ENCODE measurements at places on chromosomes 2 and 18.

GRCh38 chr2:205763708-205764211 lies 81.5 kb downstream of the NRP2 start:
- peak; percentile 96 for DNase-seq

DNA sequence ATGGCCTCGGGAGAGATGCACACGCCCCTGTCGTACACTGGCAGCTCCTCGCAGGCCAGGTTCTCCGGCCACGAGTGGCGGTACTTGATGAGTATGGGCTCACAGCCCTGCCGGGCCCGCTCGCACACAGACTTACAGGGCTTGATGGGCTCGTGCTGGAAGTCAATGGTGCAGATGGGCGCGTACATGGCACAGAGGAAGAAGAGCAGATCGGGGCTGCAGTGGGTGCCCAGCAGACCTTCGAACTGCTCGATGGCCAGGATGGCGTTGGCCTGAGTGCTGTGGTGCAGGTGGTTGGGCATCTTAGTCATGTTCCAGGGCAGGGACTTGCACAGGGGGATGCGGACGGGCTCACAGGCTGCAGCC lies 359 bp downstream of the FRZB start:
- DNase-seq = peak; percentile 4

- DNase-seq = no peak
Measured at GRCh38 chr2:179744401-179744800, 117.0 kb downstream of the ZNF385B start.

- DNase-seq = no peak
Measured at GRCh38 chr2:98350411-98350810, 4.2 kb downstream of the CNGA3 start.

DNA sequence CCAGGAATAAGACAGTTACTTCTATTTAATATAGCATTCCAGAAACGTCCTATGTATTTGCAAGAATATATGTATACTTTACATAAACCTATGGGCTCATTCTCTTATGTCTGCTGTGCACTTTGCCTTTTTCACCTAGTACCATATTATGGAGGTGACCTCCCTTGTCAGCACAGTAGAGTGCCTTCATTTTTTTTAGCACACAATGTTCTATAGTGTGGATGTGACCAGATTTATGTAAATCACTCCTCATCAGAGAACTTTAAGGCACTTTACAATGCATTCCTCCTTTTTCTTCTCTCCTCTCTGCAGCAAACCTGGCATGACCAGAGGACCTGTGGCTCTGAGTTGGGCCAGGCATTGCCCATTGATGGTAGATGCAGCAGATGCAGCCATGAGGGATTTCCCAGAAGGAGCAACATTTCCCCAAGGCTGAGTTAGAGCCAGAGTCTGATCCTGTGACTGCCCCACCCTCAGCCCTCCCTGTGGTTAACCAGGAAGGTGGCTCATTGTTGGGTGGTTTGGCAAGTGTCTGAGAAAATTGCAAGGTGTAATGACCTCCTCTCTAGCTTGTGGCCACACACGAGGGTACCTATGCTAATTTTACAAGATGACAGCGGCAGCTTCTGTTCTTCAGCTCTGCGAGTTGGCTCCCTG lies 76.5 kb upstream of the DLX2 start:
- no peak for DNase-seq

GRCh38 chr18:46502444-46502843 lies 154.6 kb downstream of the LOXHD1 start:
- DNase-seq = peak; percentile 52

- DNase-seq = no peak
Measured at GRCh38 chr18:35635170-35635569, 53.6 kb downstream of the GALNT1 start.

- no peak for DNase-seq
Measured at GRCh38 chr2:170484552-170484951, 230.6 kb upstream of the SP5 start.

GRCh38 chr2:101921319-101921952 lies 70.3 kb upstream of the IL1R2 start:
- DNase-seq = peak; percentile 42

DNA sequence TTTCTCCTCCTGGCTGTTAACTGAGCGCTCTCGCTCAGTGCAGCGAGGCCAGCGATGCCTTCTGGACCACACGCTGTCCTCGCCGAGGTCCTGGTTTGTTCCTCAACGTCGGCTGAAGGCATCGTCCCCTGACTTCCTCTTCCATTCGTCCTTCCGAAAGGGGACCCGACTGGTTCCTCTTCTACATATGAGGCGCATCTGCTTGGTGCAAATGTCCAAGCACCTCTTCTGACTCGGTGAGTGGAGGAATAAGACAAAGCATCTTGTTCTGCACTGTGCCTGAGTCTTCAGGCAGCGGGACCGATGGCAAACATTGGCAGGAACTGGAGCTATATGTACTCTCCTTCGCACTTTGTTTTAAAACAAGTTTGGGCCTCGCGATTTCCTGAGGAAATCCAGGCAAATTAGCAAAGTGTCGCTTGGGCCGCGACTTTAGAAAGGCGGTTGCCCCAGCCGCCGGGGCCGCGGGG lies 621 bp upstream of the KCNS3 start:
- peak; percentile 29 for DNase-seq

DNA sequence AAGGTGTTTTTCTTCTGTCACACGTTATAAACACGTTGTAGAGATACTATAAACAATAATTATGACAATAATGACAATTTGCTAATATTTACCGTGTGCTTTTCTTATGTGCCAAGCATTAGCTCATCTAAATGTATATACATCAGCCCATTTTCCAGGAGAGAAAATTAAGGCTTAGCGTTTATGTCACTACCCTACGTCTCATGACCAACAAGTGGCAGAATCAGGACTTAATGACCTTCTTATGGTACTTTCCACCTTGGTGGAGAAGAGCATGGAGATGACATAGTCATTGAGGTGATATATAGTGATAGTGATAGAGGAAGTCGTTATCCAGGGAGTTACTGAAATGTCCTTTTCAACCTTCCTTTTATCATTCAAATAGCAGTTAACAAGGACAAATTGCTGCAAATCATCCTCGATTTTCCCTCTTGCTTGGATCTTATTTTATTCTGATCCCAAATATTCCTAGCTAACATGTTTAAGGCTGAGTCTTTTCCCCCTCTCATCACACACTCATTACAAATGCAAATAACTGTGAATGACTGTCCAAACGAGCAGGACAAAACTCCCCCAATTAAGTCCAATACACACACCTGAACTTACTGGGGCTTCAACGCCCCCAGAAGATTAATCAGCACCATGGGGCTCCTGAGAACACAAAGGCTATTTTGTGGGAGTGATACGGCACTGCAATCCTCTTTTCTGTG lies 27.3 kb downstream of the SPRED2 start:
- DNase-seq = no peak

DNA sequence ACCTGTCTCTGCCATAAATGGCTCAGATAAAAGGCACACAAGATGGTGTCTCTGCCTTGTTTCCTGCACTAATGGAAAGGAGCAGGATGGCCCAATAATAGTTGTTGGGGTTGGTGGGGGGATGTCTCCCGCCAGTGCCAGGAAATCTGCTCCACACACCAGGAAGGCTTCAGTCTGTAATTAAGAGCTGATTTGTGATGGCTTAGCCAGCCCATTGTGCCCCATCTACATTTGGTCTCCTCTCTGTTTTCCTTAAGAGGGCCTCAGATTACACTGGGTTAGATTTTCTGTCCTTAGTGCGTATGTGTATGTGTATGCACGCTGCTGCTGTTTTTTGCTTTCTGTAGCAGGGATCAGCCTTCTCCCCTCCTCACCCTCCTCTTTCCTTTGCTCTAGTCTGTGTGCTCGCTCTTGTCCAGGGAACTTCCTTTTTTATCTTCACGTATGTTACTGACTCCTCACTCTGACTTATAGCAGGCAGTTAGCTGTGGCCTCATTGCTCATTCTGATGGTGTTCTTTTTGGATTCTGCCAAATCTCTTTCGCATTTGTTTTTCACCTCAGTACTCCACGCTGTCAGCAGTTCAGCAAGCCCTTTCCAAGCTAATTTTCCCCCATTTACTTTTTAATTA lies 33.4 kb upstream of the MGAT5 start:
- DNase-seq = no peak

GRCh38 chr2:33605056-33605455 lies 6.0 kb upstream of the FAM98A start:
- no peak for DNase-seq

Measured in common myeloid progenitor, CD34-positive (primary cell).